Neural crest cell (in vitro differentiated cells): ENCODE measurements at places on chromosomes 1 and 21.

DNA sequence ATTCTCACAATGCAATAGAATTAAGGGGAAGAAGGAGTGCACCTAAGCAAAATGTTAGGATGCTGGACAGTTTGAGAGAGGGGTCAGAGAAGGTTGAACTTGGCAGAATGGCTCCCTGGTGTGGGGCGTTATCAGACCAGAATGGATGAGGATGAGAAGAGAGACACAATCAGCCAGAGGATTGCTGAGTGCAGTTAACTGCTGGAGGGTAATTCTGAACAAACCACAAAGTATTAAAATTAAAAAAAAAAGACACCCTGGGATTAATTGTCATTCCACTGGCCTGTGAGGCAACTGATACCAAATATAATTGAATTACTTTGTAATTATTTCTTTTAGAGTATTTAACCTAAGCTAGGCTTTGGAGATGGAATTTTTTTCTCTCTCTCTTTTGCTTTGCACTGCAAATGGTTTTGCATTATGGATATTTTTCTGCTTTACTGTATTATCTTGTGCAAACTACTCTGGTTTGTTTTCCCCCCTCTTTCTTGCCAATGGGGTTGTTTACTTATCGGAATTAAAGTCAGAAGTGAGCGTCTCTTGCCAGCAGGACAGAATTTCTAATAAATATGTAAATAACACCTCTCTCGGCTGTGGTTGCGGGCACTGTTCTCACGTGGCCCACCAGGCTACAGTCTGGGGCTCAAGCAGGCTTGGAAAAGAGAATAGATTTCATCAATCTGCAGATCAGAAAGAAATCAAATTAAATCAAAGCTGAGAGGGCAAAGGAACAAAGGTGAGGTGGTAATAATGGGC is 572.9 kb upstream of the CAMK1G start:
- no peak for DNase-seq

GRCh38 chr1:246454655-246455054 is 52.4 kb downstream of the SMYD3 start:
- DNase-seq = no peak

DNA sequence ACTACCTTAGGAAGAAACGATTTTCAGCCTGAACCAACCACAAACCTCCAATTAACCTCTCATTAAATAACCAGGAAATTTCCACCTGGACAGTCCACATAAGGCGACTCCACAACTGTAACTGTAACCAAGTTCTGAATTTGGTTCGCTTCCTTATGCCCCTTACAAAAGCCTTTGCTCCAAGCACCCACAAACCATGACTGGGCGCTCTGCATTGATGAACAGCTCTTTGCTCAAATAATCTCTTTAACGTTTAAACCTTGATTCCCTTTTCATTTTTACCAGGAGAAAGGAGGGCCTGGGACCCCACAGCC is 38.2 kb upstream of the ZNF124 start:
- DNase-seq = no peak

DNA sequence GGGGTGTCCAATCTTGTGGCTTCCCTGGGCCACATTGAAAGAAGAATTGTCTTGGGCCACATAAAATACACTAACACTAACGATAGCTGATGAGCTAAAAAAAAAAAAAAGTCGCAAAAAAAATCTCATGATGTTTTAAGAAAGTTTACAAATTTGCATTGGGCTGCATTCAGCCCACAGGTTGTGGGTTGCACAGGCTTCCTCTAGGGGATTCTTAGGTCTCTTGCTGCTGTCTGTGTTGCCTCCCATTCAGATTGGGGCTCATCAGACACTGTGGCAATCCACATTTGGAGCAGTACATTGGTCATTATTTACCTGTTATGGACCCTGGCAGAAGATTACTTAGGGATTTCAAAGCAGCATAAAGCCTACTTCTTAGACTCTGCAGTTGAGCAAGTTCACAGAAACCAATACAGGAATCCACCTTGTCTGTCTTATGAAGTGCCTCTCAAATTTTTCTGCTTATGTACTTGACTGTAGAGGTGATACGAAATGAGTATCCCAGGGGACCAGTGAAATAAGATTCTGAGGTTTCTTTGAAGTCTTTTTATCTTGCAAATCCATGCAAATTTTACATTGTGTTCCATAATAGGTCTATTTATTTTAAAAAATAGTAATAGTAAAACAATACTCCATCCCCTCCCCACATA is 205.5 kb downstream of the RPS6KC1 start:
- DNase-seq = no peak

- DNase-seq = no peak
These were observed 106.0 kb downstream of the RABGAP1L start for GRCh38 chr1:174265282-174265681.

DNA sequence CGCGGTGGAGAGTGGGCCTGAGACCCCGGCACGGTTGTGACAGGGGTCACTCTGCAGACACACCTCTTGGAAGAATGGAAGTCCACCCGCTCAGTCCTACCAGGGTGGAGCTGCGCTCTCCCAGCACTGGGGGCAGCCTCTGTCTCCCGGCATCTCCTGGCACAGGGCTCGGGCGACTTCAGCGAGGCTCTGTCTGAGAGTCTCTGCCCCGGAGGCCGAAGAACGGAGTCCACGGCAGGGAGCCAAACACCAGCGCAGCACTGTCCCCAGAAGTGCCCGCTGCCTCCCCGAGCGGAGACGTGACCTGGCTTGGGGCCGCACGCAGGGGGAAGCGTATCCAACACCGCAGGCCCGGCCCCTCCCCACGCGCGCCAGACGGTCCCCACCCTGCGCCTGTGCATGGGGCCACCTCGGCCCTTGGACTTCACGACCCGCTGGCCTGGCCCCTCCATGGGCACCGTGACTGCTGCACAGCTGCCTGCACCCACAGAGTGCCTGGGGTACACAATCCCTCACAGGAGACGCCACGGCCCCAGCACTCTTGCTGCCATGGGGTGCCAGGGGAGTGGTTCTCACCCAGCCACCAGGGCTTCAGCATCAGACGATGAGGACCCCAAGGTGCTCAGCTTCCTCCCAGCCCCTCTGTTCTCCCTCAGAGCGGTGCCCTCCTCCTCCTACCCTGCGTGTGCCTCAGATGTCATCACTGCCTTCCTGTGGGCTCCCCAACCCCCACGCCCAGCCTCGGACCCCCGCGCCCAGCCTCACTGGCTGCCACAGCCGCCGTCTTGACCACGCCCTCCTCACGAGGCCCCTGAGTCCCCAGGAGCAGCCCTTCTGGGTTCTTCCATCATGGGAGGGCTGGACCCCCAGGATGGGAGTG is 14.9 kb upstream of the RNF223 start:
- no peak for DNase-seq

GRCh38 chr21:41902946-41903345 is 23.8 kb upstream of the PRDM15 start:
- DNase-seq = no peak

GRCh38 chr1:56508523-56508983 is 70.8 kb downstream of the PLPP3 start:
- DNase-seq = no peak

DNA sequence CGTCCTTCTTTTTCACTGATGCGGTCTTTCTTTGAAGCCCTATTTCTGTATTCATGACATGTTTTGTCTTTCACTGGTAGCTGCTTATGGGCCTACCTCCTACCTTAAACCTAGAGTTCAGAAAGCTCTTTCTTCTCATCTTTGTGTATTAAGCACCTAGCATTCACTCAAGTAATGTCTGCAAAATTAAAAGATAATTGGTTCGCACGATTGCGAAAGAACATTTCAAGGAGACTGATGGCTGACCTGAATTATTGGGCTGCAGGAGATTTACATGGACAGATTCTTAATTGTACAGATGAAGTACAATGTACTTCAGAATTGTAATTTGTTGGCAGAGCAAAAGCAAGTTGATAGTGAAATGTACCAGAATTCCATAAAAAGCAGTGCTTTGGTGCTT is 206.4 kb downstream of the PCP4 start:
- no peak for DNase-seq

DNA sequence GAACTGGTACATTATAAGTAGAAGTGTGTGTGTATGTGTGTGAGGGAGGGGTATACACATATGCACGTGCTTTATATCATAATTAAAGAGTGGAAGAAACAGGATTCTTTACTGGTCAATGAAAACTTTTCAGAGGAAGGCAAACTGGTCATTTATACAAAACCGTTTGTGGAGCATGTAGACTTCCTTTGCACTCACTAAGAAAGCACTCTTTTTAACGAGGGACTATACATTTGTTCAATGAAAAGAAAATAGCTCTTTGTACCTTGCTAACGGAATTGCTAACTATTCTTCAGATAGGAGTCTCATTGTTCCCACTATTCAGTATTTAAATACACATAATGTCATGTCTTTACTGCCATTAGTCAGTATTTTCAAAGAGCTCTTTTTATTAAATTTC is 219.3 kb downstream of the ST6GALNAC3 start:
- DNase-seq = no peak

GRCh38 chr1:59379371-59379728 is 82.5 kb downstream of the FGGY start:
- DNase-seq = no peak

GRCh38 chr1:156616463-156616862 is 2.8 kb upstream of the HAPLN2 start:
- peak; percentile 35 for DNase-seq

DNA sequence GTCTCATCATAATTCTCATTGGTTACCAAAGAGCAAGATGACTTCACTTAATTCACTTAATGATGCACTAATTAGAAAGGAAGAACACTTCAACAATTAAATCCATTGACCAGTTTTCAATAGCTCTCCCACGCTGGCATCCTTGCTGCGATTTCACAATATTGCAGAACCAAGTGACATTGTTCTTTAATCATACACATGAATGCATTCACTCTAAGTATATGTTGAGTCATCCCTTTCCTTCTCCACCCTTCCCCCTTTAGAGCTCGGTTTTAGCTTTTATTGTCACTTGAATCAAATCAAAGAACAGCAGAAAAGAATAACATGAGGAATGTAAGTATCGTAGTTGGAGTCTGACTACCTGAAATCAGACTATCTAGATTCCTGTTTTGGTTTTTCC is 233.6 kb upstream of the FMN2 start:
- DNase-seq = no peak

GRCh38 chr1:150925080-150925479 is 1.1 kb upstream of the SETDB1 start:
- DNase-seq = no peak

GRCh38 chr1:98172578-98172977 is 251.7 kb upstream of the DPYD start:
- DNase-seq = no peak

DNA sequence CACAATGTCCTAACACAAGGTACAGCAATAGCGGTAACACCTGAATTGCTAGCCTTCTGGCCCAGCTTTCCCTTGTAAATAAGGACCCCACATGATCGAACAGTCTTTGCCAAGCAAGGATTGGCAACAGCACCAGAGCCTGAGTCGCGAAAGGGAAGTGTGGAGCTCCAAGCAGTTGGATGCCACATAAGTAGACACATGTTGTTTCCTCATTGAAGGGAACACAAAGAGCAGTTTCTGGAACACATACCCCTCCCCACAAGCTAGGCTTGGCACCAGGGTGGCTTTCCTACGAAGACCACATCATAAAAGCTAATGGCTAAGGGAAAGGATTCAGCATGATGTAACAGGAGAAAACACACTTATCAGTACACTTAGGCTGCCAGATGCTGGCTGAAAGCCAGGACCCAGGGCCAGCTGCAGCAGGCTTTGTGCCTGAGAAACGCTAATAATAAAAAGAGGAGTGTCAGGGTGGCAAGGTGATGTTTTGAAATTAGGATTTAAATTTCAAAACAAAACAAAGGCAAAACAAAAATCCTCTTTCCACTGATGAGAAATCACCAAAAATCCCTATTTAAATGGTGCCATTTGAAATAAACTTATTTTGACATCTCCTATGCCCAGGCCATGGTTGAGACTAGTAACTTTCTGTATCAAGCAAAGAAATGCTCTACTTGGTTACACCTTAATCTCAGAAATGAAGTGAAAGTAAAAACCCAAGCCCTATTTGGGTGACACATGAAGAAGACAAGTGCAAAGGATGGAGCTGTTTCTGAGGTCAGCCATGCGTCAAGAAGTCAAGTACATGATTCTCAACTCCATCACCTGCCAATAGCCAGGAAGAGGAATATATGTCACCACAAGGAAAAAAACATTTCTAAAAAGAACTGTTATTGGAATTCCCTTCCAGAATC is 11.9 kb upstream of the CPLANE2 start:
- no peak for DNase-seq

DNA sequence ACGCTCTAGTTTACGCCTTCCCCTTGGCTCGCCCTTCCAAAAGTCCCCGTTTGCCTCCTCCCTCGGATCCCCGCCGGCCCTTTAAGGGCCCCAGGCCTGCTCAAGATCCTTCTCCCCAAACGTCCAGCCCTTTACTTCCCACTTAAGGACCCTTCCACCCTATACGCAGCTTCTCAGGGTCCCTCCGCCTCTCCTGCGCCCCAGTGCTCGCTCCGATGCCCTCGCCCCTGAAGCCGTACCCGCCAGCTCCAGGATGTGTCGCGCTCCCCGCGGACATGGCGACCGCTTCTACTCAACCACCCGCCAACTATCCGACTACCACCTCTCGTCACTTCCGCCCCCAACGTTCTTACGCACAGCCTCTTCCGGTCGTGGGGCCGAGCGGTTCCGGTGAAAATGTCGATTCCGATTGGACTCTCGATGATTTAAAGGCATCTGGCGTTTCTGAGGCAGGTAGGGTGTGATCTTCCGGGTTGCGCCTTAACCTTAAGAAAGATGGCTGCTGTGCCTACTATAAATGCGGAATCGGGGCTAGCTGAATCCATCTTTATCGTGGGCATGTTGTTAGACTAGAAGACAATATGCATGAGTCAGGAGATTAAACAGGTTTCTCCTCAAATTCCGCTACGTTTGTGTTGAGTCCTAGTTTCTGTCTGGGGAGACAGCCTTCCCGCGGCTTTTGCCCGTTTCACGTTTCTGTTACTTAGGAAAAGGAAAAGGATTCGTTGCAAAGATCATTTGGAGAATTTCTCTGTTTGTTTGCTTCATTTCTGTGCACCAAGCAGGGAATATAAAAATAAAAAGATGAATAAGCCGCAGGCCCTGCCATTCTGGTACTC is at the start of gene KHDC4:
Gene KHDC4, minus strand, starts transcription at position 317 of the 839 bp plus-strand sequence. Its CDS starts 40 bp downstream, at position 277.
- peak; percentile 79 for DNase-seq

DNA sequence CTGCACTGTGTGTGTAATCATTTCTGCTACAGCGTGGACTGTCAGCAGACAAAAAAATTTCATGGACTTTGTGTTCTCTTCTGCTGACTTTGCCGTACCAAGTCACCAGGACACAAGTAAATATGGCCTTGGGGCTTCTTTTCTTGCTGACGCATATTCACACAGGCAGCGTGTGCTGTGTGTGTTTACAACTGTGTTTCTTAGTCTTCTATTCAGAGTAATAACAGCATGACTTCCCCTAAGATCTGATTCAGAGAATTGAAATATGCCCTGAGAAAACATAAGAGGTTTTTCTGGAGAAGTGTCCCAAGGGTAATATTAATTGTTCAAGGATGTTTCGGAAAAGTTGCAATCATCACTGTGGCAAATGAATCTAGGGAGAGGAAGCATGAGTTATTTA is 47.1 kb upstream of the DYNLT5 start:
- DNase-seq = no peak

GRCh38 chr1:92583821-92584760 is 97.4 kb upstream of the GFI1 start:
- no peak for DNase-seq

- DNase-seq = peak; percentile 75
These were observed 636 bp upstream of the CAMK2N1 start for GRCh38 chr1:20486457-20487235.
